Mammary epithelial cell (primary cell): ENCODE measurements at places on chromosomes 3 and 15. TPM values are rescaled to one million over a fixed set of nuclear protein-coding genes. Genes with fewer than 3 reads are reported as not detected.

Gene CPLX3
- not detected in 2 replicates for total RNA-seq

Gene CDV3
- 121 TPM for total RNA-seq

Gene SH3BP5
- 21.0 TPM for total RNA-seq

DNA sequence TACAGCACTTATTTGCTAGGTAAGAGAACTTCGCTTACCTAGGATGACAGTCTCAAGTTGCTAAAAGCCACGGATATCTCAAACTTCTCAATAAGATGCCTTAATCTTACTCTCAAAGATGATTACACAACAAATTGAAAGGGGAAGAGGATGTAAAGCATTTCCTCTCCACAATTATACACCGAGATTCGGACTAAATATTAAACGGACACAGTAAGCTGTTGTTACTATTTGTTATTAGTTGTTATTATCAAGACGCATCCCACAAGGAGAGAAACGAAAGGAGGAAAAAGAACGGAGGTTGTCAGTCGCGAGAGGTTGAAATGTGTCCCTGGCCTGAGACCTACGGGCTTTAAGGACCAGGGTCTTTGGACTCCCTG, 660 bp downstream of the ZNF106 start:
- peak; percentile 25 for DNase-seq

GRCh38 chr3:135558150-135558783, 407.3 kb upstream of the PPP2R3A start:
- DNase-seq, result no peak

DNA sequence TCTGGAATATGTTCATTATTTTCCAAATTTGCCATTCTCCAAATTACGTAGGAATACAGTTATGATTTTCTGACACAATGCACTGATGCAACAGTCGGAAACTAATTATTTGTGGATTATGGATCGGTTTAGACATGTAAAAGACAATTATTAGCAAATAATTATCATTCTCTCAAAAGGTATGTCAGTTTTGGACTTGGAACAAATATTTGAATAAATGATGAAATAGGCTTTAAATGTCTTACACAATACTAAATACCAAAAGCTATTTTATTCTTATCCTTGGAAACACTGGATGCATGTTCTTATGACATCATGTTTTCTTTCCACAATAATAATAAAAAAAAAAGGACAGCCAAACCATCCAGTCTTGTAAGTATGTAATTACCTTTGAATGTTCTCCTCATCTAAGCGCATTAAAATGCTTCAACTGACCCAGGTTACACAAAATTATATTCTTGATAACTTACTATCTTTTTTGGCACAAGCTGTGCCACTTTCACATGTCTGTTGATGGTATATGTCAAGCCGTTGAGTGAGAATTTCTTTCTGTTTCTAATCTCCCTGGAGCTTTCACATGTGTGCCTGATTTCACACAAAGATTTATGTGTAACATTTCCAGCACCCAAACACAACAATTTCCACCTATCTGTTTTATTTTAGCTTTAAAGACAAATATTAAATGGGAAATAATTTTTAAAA, 238.5 kb upstream of the ZNF385D start:
- no peak for DNase-seq
